Nucleus accumbens (tissue), 56 donors: ENCODE measurements at places on chromosomes 16 and 17.

DNA sequence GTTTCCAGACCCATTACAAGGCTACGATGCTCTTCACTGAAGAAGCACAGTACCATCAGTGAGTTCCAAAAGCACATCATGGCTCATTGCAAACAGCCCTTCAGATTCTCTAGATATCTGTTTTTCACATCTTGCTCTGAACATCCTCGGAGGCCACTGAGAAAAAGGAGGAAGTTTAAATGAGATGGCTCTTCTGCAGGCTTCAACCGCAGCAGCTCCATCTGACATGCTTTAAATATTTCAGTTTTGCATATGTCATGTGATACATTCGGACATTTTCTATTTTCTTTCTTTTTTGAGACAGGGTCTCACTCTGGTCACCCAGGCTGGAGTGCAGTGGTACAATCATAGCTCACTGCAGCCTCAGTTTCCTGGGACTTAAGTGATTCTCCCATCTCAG is 396.8 kb downstream of the NPIPA8 start:
- DNase-seq = no peak

DNA sequence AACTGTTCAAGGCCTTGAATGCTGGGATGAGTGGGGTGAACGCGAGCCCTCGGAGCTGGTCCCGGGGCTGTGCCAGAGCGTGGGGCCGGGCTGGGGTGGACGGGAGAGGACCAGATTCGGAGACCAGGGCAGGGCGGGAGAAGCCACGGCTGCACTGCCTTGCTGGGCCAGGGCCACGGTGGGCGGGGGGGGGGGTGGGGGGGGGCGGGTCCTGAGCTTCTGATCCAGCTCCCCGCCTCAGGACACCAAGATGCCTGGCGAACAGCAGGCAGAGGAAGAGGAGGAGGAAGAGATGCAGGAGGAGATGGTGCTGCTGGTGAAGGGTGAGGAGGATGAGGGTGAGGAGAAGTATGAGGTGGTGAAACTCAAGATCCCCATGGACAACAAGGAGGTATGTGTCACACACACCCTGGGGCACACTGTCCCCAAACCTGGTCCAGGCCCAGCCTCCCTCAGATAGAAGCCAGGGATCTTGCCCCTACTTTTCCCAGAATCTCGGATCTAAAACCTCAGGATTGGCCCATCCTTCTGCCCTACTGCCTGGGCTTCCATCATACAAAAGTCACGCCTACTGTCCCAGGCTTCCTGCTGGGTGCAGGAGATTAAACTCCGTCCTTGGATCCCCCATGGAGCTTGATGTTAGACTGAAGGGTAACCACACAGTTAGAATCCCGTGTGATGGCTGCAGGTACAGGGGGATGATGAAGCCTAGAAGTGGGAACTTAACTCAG is 563 bp downstream of the ZNF771 start:
- no peak for DNase-seq

- no peak for DNase-seq
These were observed 56.7 kb downstream of the ZNF423 start for GRCh38 chr16:49799172-49799571.

GRCh38 chr17:1035546-1036170 is 38.7 kb downstream of the TIMM22 start:
- no peak for DNase-seq

DNA sequence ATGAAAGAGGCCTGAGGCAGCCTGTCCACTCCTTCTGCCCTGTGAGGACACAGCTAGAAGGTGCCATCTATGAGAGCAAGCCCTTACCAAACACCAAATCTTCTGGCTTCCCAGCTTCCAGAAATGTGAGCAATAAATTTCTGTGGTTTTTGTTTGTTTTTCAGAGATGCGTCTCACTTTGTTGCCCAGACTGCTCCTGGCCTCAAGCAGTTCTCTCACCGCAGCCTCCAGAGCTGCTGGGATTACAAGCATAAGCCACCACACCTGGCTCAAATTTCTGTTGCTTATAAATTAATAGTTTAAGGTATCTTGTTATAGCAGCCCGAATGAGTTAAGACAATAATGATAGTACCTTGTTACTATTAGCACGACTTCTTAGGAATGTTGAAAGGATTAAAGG is 12.5 kb upstream of the SLC16A11 start:
- DNase-seq = no peak

- DNase-seq = no peak
These were observed 37.2 kb downstream of the LITAFD start for GRCh38 chr16:8919089-8919933.

GRCh38 chr17:63387656-63388340 is 58.3 kb downstream of the CYB561 start:
- DNase-seq = no peak
